ENCODE measurements at places on chromosomes 4 and X. TPM values are rescaled to one million over a fixed set of nuclear protein-coding genes. Genes with fewer than 3 reads are reported as not detected.

The MAGEA9B gene
- total RNA-seq = not detected

The FAM9B gene
- total RNA-seq = 0.79 TPM

The USP17L18 gene
- total RNA-seq = not detected

The PDCL2 gene
- not detected for total RNA-seq

DNA sequence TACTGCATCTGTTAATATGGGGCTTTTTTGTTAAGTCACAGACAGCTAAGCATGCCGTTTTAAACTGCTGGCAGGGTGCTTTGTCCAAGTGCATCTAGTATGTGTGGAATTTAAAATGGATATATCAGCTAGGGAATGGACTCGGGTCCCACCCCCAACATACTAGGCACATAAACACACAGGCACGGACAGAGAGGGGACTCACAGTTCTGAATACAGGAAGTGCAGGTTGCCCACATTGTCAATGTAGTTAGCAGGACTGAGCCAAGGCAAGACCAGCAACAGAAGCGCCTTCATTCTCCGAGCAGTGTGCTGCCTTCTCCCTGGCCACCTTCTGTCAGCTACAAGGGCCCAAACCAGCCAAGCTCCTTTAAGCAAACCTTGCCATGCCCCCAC lies 33.6 kb downstream of the LNX1 start:
- no peak for DNase-seq

DNA sequence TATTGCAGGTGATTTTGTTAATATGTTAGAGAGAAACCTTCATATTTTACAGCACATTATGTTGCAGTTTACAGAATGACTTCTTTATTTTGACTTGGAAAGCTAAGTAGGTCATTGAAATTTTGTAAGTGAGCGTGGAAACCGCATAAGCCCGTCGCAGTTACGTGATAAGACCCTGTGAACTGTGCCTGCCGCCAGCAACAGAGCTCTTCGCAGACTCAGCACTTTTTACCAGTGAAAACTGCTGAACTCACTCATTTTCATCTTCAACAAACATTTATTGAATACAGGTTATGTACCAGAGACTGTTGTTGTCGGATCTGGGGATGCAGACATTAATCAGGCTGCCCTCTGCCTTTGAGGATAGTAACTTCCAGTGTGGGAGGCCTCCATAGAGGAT lies 355.7 kb downstream of the HS3ST1 start:
- DNase-seq = no peak

GRCh38 chrX:117397844-117398243 lies 718.8 kb downstream of the KLHL13 start:
- no peak for DNase-seq

DNA sequence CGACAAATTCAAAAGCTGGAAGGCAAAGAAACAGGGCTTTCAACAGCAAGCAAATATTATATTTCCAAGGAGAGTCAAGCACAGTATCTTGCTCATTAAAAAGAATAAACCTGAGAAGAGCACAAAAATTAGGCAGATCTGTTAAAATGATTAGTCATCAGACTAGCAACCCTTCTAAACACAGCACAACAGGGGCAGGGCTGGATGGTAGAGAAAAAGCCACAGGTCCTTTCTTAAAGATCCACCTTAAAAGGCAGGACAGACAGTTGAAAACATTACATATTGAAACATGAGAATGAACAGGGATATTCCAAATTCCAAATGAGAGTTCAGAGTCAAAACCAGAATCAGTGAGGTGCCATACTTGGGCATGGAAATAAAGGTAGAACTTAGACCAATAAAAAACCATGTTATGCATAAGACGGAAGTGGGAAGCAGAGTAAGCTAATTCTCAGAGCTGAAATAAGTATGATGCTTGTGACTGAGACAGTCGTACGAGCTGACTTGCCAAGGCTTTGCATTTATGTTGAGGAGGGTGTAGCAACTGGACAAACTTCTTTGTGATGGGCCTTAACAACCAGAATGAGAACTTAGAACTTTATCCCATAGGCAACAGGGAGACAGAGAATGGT lies 126.9 kb upstream of the FAM9B start:
- no peak for DNase-seq

GRCh38 chr4:63619771-63620170 lies 789.5 kb downstream of the TECRL start:
- no peak for DNase-seq

- DNase-seq = no peak
Measured at GRCh38 chrX:23013366-23013765, 13.6 kb downstream of the DDX53 start.

DNA sequence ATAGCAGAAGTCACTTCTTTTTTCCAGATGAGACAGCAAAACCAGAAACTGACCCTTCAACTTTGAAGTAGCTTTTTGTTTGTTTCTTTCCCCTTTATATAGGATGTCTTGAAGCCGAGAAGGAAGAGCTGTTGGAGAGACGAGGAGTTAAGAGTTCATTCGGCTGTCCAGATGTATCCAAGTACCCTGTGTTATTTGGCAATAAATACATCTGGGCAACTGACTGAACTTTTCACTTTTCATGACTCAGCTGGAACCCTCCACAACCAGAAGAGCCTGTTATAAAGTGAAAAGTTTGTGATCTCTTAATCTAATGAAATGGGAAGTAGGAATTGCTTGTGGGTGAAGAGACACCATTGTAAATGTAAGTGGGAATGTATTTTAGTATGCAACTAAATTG lies 131.2 kb downstream of the HTR2C start:
- DNase-seq = no peak

DNA sequence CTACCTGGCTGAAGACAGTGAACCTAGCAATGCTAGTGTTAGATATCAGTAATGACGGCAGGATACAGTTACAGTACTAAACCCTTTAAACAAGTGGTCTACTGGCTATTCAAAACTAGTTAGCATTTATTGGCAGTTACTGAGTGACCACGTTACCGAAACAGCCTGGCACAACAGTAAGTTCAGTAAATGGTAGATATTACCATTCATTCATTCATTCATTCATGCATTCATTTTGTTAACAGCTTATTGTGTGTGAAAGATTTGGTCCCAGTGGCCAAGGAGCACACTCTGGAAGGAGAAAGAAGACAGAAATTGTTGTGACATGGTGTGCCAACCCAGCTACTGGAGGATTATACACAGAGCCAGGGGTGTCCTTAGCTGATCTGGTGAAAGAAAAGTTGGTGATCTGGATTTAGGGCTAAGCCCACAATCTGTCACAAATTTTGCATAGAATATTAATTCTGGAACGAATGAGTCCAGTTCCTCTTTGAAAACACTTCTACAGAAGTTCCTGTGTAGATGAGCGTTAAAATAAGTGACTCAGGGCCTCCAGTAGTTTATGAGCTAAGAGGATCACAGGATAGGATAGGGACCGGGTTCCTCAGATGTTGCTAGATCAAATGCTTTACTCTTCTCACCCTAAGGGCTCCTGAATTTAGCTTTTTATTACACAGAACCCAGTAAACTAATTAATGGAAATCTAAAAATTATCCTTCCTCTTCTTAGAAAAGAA lies 179.1 kb downstream of the CBR4 start:
- DNase-seq = no peak

GRCh38 chr4:26239801-26240200 lies 81.0 kb upstream of the RBPJ start:
- no peak for DNase-seq

DNA sequence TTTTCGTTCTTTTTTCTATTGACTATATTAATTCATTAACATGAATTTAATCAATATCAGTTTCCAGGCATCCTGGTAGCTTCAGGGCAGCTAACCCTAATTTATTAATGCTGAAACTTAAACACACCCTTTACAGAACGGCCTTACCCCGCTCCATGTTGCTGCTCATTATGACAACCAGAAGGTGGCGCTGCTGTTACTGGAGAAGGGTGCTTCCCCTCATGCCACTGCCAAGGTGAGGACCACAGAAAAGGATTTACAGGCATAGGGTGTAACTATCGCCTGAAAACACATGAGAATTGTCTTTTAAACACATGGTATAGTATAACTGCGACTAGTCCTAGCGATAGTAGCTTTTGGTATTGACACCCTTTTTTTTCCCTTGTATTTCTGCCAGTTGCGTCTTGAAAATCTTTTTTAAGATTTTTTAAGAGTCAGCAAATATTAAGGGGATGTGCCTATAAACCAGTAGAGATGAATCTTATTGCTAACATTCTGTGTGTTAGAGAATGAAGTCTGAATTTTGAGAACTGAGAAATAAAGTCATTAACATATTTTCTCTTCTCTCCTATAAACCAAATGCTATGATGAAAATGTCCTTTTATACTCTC lies 229.0 kb downstream of the ANK2 start:
- DNase-seq = no peak

- DNase-seq = no peak
Measured at GRCh38 chr4:70533211-70533610, 14.8 kb downstream of the AMTN start.

GRCh38 chrX:110316351-110317060 lies 1.4 kb downstream of the AMMECR1 start:
- no peak for DNase-seq

DNA sequence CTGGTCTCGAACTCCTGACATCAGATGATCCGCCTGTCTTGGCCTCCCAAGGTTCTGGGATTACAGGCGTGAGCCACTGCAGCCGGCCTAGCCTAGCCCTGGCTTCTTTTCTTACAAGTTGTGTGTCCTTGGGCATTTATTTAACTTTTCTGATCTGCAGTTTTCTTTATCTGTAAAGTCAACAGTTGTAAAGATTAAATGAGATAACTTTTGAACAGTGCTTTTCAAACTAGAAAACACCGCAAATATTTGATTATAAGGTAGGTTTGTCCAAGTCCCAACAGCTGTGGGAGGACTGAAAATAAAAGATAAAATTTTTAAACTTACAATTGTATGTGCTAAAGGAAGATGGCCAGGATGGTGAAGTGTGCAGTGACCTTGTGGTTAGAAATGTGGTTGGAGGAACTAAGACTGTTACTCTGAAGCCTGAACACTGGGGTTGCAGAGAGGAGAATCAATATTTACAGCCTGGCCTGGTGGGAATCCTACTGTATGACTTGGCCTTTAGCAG lies 44.8 kb downstream of the GSX2 start:
- DNase-seq = no peak

DNA sequence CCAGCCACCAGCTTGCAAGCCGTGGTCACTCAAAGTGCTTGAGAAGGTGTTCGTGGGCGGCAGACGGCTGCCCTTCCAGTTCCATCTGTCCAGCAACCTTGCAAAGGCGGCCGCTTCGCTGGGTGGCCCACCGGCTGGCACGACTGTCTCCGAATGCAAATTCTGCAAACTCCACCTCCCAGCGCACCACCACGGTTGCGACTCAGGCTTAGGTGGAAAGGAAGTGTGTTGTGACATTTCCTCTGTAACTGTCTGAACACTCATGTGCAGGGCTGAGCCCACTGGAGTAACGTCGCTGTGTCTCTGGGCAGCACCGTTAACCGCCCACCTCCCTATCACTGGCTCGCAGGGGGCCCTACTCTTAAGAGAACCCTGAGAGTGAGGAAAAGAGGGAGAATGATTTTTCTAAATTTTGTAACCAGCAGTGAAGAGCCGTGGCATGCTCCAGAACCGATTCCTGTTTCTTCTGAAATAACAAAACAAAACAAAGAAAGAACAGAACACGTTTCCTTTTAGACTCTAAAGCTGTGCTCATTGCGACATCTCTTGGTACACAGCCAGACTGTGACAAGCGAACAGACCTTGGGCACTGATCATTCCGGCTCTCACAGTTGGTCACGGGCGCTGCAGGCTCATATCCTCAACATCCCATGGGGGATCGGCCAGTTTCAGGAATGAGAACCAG lies at the start of gene P2RY8:
Gene P2RY8, minus strand, starts transcription at position 155 of the 685 bp plus-strand sequence. CDS start 70,627 bp downstream, outside the sequence.
- DNase-seq = no peak

GRCh38 chrX:33175201-33175600 lies 36.1 kb downstream of the DMD start:
- DNase-seq = no peak

- no peak for DNase-seq
Measured at GRCh38 chrX:134533952-134534351, 74.0 kb downstream of the HPRT1 start.

DNA sequence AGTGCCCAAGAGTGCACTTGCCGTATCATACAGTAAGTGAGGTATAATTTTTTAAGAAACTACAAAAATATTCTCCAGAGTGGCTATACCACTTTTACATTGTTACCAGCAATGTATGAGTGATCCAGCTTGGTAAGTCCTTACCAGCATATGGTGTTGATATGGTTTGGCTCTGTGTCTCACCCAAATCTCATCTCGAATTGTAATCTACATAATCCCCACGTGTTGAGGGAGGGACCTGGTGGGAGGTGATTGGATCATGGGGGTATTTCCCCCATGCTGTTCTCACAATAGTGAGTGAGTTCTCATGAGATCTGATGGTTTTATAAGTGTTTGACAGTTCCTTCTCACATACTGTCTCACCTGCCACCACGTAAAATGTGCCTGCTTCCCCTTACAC lies 44.8 kb downstream of the RBMX start:
- DNase-seq = no peak

DNA sequence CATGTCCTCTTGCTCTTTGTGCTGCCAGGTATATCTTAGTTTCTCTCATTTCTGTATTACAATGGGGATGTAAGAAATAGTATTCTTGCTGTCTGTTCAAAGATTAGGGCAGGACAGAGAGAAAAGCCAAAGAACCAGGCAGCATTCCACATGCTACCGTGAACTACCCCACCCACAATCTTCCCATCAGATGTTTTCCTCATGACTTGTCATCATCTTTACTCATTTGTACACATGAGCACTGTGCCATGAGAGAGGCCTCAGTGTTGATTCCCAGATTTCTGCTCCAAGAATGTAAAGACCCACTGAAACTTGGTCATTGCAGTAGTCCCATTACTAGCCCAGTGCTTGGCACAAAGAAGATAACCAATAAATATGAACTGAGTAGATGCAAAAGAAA lies 354.6 kb upstream of the RASGEF1B start:
- no peak for DNase-seq

DNA sequence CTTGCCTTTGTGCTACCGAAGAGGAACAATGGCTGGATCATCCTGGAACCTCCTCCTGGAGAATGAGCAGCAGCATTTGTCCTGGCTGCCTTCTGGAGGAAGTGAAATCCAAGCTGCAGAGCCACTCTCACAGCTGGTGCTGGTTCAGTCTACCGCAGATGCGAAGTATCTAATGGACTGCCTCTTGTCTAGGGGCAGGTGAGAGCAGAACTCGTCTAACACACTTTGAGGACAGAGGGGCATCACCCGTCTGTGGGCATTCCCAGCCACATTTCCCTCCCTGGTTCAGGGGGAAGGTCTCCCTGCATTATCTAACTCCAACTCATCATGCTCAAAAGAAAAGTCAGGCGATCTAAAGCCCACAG lies 338.2 kb upstream of the GATB start:
- DNase-seq = no peak
